T-helper 17 cell (primary cell): ENCODE measurements at places on chromosomes 2 and 18.

- DNase-seq: no peak
These were observed 15.4 kb upstream of the ATP6V1C2 start for GRCh38 chr2:10706033-10706432.

DNA sequence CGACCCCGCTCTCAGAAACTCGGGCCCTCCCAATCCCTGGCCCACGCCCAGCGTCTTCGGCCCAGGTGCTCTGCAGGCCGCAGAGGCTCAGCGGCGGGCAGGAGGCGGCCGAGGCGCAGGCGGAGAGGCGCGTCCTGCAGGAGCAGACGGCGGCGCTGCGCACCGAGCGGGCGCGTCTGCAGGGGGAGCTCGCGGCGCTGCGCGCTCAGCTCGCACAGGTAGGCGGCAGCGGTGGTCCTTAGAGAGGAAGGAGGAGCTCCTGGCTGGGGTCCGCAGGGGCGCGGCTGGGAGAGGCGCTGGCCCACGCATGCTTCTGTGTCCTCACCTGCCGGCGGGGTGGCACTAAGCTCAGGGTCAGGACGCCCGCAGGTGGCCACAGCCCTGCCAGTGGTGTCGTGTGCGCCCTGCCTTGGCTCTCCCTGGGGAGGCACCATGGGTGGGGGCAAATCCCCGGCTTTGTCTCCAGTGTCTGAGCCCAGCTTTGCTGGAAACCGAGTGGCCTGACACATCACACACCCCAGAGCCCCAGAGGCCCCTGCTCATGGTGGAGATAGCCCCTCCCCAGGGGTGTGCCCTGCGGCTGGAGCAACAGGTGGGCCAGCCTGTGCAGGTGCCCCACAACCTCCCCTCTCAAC is 14.9 kb upstream of the SNED1 start:
- peak; percentile 23 for DNase-seq

GRCh38 chr2:215535125-215535668 is 99.3 kb upstream of the FN1 start:
- DNase-seq: no peak

DNA sequence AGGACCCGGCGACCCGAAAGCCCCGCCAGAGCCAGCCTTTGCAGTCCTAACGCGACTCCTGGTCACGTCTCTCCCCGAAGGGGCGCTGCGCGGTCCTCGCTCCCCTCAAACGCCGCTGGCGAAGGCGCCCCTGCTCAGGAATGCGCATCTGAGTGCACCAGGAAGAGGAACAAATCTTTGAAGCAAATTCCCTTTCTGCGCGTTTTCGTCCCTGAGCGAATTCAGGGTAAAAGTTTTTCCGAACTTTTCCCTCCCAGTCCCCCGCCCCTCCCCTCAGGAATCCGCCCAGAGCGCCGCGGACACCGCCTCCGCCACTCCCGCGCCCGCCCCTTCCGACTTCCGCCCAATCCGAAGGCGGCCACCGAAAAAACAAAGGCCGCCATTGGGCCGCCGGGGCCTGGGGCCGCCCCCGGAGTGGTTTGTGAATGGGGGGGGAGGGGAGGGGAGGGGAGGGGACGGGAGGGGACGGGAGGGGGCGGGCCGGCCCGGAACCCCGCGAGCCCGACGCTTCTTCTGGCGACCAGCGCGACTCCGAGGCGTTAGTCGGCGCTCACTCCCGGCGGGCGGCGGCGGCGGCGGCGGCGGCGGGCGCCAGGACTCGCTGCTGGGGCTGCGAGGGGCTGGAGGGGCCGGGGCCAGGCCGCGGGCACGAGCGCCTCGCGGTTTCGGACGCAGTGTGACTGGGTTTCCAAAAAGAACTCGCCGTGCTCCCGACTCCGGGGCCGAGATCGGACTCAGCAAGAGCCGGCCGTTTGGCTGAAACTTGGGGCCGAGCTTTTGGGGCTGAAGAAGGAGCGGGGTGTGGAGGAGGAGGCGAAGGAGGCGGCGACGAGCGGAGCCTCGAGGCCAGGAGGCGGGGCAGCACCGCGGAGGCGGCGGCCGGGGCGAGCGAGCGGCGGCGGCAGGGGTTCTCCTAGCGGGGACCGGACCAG is at the start of gene FZD7:
FZD7 (plus strand) TSS at position 539 of the 932 bp plus-strand sequence. CDS start 793 bp downstream, outside the sequence.
- DNase-seq: peak; percentile 78

- no peak for DNase-seq
These were observed 31.3 kb upstream of the GAREM1 start for GRCh38 chr18:32502014-32502413.

- no peak for DNase-seq
These were observed 20.9 kb upstream of the GPR45 start for GRCh38 chr2:105220604-105221003.

- no peak for DNase-seq
These were observed 110.2 kb upstream of the RBBP8 start for GRCh38 chr18:22822841-22823508.

GRCh38 chr2:22110244-22110651 is 986.5 kb downstream of the TDRD15 start:
- no peak for DNase-seq

DNA sequence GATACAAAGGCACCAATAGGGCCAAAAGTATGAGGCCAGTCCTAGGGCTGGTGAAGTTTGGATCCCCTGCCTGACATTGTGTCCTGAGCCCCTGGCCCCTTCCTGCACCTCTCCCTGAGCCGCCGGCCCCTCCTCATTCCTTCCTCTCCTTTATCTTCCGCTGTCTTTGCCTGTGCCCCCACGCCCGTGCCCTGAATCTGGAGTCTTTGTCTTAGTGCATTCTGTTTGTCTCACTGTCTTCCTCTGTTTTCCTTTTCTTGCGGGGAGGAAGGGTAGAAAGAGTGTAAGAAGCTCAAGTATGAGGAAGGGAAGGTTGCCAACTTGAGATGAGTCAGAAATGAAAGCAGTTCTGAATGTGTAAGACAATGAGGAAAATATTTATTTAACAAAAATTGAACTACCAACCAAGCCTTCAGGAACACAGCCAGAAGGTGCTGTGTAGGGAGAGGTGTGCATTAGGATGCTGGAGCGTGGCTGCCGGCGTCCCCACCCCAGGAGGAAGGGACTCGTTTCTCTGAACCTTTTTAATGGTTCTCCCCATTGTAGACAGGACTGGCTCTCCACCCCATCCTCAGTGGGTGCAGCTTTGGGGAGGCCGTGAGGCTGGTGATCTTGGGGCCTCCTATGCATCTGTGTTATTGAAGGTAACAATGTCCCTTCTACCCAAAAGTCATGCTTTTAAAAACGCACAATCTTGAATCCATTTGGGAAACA is 133.1 kb downstream of the NEDD4L start:
- DNase-seq: no peak

DNA sequence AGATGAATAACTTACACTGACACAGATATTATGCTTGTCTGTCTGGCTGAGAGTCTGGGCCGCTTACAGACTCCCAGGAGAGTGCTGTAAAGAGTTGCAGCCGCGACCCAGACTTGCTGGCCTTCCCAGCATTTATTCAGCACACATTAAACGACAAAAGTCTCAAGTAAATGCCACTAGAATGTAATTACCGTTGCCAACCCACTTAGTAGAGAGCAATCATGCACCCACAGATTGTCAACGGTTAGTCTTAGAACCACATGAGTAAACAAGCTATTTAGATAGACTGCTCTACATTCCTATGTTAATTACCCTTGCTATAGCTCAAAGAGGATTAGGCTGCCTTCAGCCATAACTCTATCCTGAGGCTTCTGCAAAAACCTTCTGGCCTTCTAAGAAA is 47.8 kb upstream of the C2orf74 start:
- DNase-seq: no peak

- DNase-seq: no peak
These were observed 50.1 kb downstream of the MBP start for GRCh38 chr18:77082316-77082955.

DNA sequence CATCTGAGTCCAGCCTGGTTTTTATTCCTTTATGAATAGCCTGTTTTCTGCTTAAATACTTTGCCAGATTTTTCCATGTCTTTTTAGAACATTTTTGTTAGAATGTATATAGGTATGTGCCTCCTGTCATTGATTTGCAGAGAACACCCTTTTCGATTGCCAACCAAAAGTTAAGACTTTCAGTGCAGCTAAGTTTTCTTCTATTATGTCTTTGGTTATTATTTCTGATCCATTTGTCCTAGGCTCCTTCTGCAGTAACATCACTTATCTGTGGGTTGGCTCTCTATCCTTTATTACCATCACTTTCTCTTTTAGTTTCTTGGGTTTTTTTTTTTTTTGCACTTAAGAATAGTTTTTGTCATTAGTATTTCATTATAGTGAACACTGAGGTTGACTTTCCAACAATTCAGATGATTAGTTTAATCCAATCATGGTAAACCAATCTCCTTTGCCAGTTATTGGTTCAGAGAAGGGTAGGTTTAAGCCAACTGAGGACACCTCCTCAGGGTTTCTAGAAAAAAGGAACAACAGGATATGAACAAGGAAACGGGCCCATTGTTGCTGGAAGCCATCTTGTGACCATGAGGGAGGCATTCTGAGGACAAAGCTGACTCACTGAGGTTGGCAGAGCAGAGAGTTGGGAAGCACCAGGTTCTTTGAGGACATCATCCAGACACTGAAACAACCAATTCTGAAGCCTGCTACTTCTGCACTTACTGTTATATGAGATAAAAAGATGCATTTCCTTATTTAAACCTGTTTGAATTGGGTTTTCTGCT is 37.9 kb upstream of the GBX2 start:
- no peak for DNase-seq

- DNase-seq: no peak
These were observed 47.8 kb upstream of the MAPRE3 start for GRCh38 chr2:26922405-26923188.

DNA sequence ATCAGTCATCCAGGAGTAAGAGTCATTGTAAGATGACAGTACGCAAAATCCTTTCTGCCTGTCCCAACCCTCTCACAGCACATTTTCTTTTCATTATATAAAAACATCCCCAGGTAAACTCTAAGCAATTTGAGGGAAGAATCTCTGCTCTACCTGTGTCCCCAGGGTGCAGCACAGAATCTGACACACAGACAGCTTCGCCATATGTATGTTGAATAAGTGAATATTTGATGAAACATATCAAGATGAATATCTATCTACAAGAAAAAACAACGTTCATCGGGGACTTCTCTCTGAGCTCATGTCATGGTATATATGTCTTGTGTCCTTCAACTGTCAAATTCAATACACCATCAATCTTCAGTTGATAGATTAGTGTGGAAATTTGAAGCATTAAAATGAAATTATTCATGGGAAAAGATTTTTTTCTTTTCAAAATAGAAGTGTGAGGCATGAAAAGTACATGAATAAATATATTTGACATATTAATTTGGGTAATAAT is 94.5 kb upstream of the KYNU start:
- DNase-seq: no peak

DNA sequence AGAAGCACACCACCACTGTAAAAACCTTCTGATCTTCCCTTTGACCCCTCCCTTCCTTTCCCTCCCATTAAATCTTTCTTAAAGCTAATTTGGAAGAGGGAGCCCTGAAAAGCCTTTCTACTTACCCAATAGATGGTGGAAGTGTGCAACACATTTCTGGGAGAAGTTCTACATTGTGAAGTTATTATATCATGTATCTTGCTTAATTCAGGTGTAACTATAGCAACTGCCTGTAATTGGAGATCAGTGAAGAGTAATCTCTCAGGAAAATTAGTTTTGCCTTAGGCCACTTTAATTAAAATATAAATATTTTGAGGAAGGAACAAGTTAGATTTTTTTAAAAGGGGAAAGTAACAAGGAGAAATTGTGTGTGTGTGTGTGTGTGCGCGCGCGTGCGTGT is 266.0 kb downstream of the SH3BP4 start:
- DNase-seq: no peak

GRCh38 chr18:65527879-65528633 is 222.8 kb upstream of the CDH7 start:
- DNase-seq: no peak

GRCh38 chr2:38648107-38648761 is 17.7 kb upstream of the GALM start:
- no peak for DNase-seq

DNA sequence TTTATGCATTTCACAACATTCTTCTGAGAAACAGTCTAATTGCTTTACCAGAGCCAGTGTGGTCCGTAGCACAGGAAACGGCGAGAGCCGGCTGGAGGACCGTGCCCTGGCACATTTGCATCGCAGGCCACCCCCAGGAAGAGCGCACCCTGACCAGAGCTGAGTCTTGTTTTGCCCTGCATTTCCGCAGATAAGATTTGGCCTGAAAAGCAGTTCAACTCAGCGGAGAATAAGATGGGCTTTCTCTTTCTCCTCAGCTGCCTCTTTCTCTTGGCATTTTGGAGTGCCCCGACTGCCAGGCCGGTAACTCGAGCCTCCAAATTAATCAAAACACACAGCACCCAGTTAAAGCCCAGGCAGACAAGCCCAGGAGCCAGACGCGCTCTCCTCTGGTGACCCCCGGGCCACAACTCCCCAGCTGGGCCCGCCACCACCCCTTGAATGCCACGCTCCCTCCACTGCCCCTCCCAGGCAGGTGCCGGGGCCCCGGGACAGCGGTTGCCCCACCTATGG is 464 bp downstream of the COL4A4 start:
- DNase-seq: no peak

DNA sequence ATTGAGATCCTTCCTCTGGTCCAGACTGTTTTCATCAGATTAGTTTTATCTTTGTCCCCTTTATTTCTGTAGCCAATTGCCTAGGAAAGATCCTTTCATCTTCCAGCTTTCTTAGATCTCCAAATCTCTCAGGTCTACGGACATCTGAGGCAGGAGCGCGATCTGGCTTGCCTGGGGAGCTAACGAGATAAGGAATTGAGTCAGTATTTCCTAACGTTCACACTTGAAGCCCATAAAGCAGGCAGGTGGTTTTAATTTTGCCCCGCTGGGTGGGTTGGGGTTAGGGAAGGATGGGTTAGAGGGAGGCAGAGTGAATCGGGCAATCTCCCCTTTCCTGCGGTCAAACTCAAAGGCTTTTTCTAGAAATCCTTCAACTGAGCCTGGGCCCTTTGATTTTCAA is 727 bp upstream of the TTLL4 start:
- no peak for DNase-seq

GRCh38 chr2:134718023-134718816 is 580 bp downstream of the TMEM163 start:
- DNase-seq: no peak

- no peak for DNase-seq
These were observed 161.2 kb upstream of the MAP3K20 start for GRCh38 chr2:172914341-172915008.

DNA sequence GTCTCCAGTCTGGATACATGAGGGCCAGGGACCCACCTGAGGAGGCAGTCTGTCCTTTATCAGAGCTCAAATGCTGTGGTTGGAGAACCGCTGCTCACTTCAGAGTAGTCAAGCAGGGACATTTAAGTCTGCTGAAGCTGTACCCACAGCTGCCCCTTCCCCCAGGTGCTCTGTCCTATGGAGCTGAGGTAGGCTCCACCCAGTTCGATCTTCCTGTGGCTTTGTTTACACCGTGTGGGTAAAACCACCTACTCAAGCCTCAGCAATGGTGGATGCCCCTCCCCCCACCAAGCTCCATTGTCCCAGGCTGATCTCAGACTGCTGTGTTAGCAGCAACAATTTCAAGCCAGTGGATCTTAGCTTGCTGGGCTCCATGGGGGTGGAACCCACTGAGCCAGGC is 731.4 kb upstream of the HS6ST1 start:
- no peak for DNase-seq

DNA sequence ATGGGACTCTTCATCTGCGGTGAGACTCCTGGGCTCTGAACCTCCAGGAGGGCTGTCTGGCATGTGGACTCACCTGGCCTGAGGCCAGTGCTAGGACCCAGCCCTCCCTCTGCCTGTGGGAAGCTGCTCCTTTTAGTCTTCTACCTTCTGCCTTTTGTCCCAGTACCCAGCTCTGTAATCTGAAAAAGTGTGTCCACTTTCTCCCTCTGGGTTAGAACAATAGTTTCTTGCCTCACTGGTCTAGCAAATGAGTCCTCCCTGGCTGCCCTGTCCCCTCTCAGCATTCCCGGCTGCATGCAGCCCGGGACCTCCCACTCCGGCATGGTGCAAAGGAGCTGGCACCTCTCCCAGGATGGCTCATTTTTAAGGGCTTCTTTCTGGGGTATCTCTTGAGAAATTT is 25.9 kb downstream of the GKN2 start:
- DNase-seq: no peak
